ENCODE measurements at places on chromosomes 6 and 20.

DNA sequence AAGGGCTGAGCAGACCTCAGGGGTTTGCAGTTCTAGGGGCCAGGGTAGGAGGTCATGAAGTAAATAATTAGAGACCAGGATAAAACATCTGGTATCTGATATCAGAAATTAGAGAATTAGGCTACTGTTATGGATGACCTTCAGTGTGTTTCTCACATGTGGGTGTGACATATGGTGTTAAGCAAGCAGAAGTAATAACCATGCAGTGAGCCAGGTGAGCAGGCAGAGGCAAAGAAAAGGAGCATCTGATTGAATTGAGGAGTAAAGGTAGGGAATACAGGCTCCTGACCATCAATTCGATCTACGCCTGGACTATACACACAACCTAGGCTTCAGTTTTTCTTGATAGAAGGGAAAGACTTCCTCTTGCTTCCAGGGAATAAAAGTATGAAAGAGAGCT, 34.7 kb upstream of the MAP3K7 start:
- DNase-seq: no peak

- no peak for DNase-seq
Measured at GRCh38 chr20:42018979-42019378, 400.8 kb upstream of the CHD6 start.

DNA sequence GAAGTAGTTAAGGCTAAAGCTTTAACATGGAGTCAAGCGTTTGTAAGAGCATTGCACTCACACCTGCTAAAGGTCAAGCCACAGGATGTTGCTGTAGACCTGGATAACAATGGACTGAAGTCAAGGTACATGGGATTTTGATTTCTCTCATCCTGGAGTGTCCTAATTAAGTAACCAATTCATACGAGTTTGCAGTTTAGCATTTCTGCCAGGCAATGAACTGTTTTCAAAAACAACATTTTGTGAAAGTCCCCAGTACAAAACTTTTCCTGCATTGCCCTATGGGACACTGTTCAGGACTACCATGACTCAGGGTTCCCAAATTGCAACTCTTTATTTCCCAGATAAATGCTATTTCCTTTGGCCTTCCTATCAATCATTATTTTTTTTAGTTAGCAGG, 17.4 kb upstream of the SIRPB1 start:
- DNase-seq: peak; percentile 6

- DNase-seq: peak; percentile 89
Measured at GRCh38 chr6:113879186-113880096, 22.3 kb downstream of the MARCKS start.

DNA sequence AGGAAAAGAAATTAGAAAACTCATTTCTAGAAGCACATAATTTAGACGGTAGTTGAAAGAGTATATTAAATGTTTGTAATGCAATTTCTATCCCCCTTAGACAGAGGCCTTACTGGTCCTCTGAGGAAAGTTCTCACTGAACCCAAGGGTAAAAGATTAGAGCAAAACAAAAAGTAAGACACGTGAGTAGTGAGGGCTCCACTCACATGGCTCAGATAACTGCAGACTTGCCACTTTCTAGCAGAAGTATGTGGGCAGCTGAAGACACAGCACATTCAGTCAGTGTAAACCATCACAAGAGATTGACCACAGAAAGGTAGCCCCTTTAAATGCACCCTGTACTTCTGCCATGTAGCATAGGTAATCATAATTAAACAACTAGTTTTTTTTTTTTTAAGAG, 193.8 kb downstream of the BTBD9 start:
- DNase-seq: no peak

All from lung (tissue), 17 donors.